NCI-H748 treated with DMSO at 0.1 percent for 48 hours (cell line): ENCODE measurements at places on chromosomes 3 and 15.

DNA sequence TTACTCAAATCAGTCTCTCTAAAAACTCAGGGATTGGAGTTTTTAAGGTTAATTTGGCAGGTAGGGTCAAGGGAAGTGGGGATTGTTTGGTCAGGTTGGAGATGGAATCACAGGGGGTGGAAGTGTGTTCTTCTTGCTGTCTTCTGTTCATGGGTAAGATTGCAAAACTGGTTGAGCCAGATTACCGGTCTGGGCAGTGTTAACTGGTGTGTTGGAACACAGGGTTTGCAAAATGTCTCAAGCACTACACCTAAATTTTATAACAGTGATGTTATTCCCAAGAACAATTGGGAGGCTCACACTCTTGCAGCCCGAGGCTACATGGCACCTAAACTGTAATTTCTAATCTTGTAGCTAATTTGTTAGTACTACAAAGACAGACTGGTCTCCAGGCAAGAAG is 425.4 kb downstream of the PLOD2 start:
- no peak for DNase-seq

DNA sequence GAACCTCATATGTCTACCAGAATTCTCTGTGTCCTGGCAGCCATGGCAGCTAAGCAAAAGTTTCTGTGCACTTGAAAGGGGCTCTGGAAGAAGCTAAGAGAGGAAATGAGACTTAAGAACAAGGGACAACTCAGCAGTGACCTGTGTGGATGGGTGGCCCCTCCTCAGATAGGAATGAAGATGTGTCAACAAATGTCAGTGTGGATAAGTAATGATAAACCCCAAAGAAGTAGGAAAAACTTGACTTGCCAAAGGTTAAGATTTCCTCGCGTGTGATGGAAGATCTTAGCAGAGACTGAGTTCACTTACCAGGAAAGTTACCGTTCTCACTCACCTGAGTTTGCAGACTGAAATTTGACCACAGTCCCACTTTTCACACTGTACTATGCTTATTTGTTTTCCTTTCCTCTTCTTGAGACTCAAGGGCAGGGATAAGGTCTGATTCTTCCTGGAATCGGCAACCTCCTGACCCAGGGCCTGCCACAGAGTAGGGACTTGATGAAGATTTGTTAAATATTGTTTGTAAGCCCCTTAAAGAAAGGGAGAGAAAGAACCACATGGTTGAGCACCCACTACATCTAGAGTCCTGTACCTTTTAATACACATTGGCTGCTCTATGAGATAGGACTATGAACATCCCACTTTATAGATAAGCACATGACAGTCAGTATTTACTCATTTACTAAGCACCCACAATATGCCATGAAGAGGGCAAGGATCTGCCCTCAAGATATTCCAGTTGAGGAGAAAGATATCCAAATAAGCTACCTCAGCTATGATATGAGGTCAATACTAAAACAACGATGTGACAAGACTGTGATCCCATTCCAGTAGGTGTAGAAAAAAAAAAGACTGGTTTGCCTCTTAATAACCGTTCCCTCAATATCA is 7.3 kb upstream of the HRH1 start:
- no peak for DNase-seq

GRCh38 chr15:85401108-85401774 is 20.8 kb downstream of the AKAP13 start:
- no peak for DNase-seq

DNA sequence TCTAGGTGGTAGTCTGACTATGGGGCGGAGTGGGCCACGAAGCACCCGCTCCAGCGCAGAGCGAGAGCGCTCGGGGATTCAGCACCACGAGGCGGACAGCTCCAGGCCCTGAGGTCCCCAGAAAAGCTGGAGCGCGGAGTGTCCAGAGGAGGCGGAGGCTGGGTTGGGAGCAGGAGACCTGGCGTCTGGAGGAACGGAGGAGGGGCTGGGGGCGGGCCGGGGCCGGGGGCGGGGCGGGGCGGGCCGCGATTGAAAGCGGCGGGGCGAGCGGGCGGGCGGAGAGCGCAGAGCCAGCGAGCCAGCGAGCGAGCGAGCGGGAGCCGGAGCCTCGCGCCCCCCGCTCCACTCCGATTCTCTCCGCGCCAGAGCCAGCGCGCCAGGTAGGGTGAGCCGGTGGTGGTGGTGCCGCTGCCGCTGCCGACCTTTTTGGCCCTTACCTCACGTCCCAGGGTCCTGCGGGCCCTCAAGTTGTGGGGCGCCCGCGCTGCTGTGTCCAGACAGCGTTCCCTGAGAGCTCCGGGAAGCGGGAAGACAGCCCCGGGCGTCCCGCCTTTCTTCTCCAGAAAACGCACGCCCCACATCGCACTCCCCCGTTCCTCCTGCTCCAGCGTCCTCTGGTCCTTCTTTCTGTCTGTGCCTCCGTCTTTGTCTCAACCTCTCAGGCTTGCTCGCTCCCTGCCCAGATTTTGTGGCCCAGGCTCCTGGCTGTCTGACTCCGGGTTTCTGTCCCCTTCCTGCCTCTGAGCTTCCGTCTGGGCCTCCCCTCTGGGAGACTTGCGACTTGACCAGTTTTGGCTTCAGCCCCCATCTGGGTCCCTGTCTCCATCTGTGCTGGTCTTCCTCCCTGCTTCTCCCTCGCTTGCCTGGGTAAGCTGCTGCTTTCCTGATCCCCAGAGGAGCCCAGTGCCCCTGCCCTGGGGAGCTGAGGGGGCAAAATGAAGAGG is at the start of gene GRM2:
GRM2 (plus strand) TSS at position 281 of the 944 bp plus-strand sequence. CDS start 1,916 bp downstream, outside the sequence.
- no peak for DNase-seq

- DNase-seq, result no peak
Observed at GRCh38 chr15:25178835-25179672, 224.3 kb downstream of the SNRPN start.

DNA sequence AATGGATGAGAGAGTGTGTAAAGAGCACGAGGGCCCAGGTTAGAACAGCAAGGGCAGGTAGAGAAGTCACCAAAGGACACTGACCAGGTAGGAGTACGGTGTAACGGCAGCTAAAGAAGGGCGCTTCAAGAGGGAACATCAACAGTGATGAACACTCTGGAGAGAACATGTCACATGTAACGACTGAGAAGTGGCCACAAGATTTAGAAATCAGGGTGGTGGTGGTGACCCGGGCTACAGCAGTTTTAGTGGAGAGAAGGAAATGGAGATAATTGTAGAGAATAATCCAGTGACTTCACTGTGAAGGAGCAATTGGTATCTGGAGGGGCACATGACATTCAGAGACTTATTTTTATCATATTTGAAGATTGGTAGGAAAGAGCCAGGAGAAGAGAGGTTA is 1.2 kb upstream of the C15orf40 start:
- no peak for DNase-seq
